ENCODE measurements at places on chromosomes 5 and 9. TPM values are rescaled to one million over a fixed set of nuclear protein-coding genes. Genes with fewer than 3 reads are reported as not detected.

DNA sequence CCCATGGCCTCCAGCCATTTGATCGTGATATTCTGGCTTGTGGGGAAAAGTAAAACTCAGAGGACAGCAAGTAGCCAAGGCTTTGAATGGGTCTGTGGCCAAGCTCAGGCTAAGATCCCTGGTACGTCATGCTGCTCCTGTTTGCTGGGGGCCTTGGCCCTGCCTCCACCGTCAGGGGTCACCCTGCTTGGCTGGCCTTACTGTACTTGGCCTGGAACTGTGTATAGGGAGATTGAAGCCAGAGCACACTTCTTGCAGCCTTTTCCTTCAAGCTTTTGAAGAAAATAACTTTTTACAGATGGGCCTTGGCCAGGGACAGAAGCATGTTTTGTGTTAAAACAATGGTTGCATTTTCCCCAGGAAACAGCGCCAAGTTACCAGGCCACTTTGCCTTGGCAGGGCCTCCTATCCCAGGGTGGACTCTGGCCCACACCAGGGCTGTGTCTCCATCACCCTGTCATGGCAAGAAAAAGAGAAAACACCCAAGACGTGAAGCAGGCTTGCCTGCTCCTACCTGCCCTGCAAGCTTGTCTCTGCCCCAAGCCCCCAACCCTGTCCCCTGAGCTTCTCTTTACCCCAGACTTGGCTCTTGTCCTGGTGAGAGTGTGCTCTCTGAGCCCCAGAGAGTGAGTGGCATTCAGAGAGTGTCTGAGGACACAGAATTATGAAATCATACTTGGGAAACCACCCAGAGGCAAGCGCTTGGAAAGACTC is 286.9 kb downstream of the GADD45G start:
- no peak for DNase-seq

DNA sequence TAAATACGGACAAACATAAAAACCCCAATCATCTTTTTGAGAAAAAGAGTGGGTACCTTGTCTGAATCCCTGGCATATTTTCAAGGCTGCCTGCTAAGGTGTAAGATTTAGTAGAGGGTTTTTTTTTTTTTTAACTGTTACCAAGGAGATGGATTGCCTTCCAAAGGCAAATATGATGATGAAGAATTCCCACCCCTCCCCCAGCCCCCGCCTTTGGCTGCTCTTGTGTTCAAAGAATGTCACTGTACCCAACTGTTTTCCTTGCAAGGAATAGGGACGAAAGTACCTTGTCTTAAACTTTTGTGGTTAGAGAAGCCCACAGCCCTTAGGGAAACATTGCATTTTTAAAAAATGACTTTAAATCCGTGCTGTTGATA is 31.3 kb downstream of the ARHGAP26 start:
- DNase-seq = no peak

DNA sequence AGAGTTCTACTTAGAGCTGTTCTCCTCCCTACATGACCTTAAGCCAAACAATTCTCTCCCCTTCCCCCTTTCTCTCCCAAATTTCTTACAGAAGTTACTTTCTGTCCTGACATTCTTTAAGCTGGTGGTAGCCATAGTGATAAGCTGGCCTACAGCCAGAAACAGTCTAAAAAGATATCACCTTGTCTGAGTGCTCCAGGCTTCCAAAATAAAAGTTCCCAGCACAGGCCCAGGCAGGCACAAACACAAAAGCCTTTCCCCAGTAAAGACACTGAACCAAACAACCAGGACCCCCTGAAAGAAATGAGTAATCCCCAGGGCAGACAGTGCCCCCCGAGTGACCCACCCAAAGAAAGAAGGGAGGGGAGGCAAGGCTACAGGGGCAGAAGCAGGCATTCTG is 19.2 kb downstream of the SIL1 start:
- no peak for DNase-seq

DNA sequence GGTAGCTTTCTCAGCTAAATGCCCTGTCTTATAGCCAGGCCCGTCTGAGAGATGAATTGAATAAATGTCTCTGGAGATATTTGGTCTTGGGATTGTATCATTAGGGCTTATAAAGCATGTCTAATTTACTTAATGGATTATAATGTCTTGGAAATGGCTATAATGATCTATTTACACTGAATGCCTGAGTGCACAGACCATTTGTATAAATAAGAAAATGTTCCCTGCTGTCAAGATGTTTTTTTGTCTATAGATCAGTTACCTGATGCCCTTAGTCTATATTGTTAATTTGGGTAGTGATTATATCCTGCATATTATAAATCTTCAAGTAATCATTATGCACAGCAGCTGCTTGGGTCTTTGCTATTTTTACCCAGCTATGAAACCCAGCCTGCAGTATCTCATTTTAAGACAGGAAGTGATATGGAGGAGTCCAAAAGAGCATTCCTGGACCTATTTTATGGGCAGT is 112.9 kb upstream of the ACTBL2 start:
- no peak for DNase-seq

DNA sequence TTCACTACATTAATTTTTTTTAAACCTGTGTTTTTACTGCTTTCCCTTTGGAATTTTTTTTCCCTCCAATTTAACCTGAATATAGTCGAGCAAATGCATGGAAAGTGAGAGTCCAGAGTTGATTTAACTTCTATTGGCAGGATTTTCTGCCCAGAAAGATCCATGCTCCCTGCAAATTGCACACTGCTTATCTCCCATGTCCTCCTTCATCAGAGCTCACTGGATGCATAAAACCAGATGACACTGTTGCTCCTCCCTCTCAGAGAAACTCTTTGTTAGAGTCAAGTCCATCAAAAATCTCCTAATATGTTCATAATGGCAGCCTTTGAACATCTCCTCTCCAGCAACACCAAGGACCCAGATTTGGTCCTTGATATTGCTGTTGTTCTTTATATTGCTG is 297.0 kb upstream of the SLC24A2 start:
- DNase-seq = no peak

GRCh38 chr5:93289942-93290341 is 291.1 kb downstream of the NR2F1-AS1 start:
- DNase-seq = no peak

DNA sequence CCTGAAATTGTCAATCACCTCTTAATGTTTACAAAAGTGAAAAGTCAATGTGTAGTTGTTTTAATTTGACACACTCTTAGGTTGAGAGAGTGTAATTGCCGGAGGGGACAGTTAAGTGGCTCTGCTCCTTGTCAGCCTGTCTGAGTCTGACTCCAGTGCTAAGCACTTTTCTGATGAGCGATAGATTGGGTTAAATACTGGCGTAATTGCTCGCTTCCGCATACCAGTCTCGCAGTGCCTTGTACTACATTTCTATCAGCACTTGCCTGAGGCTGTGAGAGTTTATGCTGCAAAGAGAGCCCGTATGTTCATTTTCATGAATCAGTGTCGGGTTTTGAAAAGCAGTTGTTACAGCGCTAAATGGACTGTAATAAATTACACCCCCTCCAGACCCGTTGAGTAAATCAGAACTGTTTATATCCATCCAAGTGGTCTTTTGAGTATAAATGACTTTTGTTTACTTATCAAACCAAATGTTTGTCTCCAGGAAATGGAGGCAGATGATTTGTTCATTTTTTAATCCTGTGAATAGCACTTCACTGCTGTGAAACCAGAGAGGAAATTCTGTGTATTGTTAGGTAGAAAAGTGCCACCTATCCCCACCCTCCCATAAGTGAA is 41.0 kb upstream of the DMRT3 start:
- no peak for DNase-seq

GRCh38 chr9:72407114-72407513 is 42.1 kb upstream of the ZFAND5 start:
- no peak for DNase-seq

DNA sequence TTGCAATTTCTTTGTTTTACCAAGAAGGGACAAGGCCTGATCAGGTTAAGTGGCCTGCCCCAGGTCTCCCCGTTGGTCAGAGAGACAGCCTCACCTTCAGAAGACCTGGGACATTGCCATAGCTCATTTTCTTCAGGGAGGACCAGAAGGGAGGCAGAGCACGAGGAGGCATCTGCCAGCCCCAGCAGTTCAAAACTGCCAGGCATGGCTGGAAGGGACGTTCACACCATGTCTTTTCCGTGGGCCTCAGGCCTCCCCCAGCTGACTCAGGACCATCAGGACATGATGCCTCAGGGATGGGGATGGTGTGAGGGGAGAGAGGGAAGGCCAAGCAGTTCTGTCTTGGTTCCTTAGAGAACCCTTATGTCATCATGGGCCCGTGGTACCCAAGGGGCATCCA is 16.5 kb downstream of the IGIP start:
- DNase-seq = no peak

PLCXD3 gene
- total RNA-seq = not detected

CCL28 gene
- 18.2 TPM for total RNA-seq
